ENCODE measurements at places on chromosomes 16 and 17.

DNA sequence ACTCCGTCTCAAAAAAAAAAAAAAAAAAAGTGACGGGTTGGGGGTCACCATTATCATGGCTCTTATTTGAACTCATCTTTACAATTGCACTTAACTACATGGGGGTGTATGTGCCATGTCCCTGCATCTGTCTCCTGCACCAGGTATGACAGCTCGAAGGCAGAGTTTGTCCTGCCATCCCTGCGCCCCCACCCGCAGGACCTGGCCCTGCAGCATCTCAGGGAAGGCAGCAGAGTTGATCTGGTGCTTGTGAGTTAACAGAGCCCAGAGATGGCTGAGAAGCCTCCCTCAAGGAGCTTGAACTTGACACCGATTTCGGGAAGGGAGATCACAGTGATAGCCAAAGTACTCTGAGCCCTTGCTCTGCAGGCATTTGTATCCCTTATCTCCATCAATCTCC, 44.8 kb downstream of the C16orf82 start:
- DNase-seq: no peak

GRCh38 chr16:24853830-24854229, 8.1 kb downstream of the SLC5A11 start:
- DNase-seq: no peak

DNA sequence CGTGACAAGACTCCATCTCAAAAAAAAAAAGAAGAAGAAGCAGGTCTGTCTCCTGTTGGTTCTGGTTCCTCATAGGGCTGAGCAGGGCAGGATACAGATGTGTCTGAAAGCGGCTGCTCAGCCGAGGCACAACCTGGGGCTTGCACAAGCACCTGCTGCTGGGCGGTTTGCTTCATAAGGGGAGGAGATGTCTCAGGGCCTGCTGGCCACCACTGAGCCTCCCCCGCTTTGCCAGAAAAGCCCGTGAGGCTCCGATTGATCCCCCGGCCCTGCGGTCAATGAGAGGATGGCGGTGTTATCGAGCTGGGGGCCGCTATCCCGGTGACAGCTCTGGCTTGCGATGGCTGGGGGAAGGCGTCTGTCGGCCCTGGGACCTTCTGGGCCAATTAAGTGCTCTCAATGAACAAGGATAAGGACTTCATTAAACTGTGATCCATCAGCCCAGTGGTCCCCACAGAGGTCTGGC, 162.0 kb downstream of the SDK2 start:
- DNase-seq: no peak

GRCh38 chr16:10552998-10553491, 27.4 kb downstream of the EMP2 start:
- no peak for DNase-seq

GRCh38 chr17:44354582-44355561, 8.8 kb downstream of the FAM171A2 start:
- no peak for DNase-seq

GRCh38 chr16:48542020-48542473, 67.9 kb downstream of the N4BP1 start:
- DNase-seq: no peak

GRCh38 chr16:74862743-74863244, 88.2 kb upstream of the FA2H start:
- DNase-seq: no peak

DNA sequence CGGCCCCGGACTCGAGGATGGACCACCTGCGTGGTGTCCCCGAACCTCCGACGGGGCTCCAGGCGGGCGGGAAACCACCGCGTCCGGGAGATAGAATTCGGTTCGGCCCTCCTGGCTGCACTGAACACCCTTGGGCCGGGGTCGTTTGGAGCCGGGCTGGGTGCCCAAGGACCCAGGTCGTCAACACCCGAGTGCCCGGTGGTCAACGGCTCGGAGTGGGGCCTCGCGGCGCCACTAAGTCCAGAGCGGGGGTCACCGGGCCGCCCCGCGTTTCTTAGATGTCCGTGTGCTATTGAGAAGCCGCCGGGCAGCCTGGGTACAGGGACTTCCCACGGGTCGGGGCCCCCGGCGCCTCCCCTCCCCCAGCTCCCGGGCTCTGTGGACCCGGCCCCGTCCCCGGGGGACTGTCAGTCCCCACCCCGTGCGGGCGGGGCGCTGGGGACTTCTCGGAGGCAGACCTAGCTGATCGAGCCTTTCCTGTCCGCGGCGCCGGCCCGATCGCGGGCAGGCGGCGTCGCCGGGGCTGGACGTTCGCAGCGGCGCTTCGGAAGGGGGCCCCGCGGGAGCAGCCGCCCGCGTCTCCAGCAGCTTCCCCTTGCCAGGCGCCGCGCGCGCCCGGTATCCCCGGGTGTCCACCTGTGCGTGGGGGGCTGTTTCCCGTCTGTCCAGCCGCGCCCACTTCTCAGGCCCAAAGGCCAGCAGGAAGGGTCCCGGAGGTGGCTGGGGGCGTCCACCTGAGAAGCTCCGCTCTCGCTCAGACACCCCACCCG, 655 bp upstream of the NPTX1 start:
- DNase-seq: no peak

DNA sequence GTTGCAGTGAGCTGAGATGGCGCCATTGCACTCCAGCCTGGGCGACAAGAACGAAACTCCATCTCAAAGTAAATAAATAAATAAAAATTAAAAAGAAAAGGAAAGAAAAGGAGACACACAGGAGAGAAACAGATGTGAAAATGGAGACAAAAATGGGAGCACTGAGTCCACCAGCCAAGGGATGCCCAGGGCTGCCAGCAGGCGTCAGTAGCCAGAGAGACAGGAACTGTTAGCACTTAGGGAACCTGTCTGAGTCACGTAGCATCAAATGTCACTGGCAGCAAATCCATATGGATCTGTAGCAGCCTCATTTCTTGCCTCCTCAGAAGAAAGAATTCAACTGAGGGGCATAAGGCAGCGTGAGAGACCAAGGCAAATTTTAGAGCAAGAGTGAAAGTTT, 79.7 kb downstream of the CYLD start:
- no peak for DNase-seq

- DNase-seq: no peak
Measured at GRCh38 chr17:55274355-55275255, 9.8 kb downstream of the HLF start.
